ENCODE measurements at places on chromosomes 3 and 15.

- no peak for DNase-seq
Observed at GRCh38 chr15:98069256-98069655, 108.8 kb downstream of the ARRDC4 start.

- DNase-seq = no peak
Observed at GRCh38 chr3:68666429-68667136, 265.8 kb downstream of the TAFA4 start.

DNA sequence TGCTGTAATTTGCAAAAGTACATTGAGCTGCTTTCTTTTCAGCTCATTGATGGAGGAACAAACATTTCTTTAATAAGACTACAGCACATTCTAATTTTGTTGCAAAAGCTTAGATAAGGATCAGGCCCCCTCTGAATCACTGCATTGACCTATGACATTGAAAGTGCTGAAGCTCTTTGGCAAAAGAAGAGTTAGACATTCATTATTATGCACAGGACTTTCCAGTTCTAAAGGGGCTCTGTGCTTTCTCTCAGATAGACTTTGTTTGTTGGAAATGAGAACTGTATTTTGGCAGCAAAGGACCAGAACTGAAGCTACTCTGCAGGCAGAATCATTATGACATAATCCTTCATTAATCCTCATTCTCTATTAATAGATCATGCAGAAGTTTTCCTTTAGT is 252.9 kb upstream of the SOX2 start:
- DNase-seq = no peak

DNA sequence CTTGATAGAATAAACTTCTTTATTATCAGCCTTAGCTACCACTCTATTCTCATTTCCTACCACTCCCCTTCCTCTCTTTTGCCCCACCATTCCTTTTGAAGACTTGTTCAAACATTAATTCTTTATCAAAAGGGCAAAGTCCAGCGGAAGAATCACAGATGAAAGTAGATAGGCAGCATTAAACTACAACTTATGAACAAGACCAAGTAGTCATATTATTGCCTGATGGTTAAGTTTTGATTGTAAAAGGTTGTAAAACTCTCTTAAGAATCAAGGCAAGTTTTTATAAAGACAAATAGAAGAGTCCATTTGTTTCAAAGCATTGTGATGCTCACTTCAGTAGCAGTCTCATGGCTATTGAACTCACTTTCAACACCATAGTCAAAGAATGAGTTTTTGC is 22.4 kb upstream of the TGFBR2 start:
- DNase-seq = no peak

- DNase-seq = no peak
Observed at GRCh38 chr15:90425726-90426346, 37.8 kb downstream of the IQGAP1 start.

GRCh38 chr15:38168467-38169070 is 84.1 kb upstream of the SPRED1 start:
- no peak for DNase-seq

DNA sequence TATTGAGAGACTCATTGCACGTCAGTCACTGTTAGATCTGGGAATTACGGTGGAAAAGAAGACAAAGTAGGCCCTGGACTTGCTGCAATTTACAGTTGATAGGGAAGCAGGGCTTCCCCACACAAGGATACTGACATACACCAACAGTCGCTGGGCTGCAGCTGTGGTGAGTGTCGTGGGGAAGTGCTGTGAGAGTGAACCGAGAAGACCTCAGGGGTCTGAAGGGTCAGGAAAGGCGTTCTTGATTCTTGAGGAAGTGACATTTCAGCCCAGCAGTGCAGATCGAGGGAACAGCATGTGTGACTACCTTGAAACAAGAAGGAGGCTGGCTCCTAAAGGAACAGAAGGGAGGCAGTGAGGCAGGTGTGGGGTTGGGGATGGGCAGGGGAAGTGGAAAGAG is 22.5 kb downstream of the MYZAP start:
- DNase-seq = no peak

DNA sequence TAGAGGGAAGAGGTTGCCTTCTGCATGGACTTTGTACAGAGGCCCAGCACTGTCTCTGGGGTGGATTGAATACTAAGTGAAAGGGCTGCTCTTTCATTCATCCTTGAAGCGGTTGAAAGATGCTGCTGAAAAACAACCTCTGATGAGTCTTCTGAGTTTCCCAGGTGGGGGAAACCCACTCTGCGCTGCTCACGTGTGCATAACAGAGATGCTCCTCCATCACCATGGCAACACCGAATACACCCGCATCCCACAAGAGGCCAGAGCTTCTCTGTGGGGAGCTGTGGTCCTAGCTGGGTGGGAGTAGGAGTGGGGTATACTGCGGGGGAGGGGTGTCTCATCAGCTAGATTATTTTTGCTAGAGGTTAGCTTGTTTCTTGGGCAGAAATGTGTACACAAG is 6.1 kb upstream of the SYN2 start:
- no peak for DNase-seq

DNA sequence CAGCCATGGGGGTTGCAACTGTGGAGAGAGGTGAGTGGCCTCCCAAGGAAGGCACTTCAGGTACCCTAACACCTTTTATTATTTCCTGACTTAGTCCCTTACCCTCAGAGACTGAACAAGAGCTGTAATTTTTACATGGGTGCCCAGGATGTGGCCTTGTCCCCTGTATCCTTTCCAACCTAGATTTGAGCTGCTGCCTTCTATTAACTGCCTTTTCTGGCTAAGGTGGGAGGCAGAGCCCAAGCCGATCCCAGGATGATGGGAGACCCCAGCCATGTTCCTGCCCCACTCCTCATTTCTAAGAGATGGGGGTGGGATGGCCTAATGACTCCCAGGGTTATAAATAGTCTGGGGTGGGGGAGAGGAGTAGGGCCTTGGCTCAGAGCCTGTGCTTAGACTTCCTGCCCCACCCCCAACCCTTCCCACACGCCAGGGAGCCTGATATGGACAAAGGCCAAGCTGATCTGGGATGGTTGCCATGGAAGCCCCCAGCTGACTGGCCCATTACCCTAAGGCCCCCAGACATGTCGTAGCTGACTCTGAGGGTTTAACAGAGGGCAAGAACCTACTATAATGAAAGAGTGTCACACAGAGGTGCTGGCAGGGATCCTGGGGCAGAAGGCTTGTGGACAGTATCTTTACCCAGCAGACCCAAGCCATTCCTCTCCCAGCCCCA is 1.9 kb downstream of the KLHDC8B start:
- DNase-seq = peak; percentile 37

GRCh38 chr3:130929804-130930203 is 35.9 kb downstream of the ATP2C1 start:
- DNase-seq = no peak

- DNase-seq = no peak
Observed at GRCh38 chr3:17846466-17846865, 104.0 kb upstream of the TBC1D5 start.

DNA sequence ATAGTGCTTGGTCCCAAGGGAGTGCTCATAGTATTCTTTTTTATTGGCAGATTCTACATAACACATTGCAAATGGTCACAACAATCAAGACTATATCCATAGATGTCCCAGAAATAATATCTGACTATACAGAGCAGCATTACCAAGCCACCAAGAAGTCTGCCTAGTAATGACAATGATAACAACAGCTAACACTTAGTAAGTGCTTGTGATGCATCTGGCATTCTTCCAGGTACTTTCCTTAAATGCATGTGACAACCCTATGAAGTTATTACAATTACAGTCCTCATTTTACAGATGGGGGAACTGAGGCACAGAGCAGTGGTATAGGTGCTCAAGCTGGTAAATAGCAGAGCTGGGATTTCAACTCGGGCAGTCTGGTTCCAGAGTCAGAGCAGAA is 49.6 kb upstream of the ICE2 start:
- no peak for DNase-seq

GRCh38 chr3:187661267-187661666 is 8.9 kb downstream of the SST start:
- DNase-seq = no peak

- no peak for DNase-seq
Observed at GRCh38 chr3:100299016-100299415, 35.5 kb upstream of the NIT2 start.

DNA sequence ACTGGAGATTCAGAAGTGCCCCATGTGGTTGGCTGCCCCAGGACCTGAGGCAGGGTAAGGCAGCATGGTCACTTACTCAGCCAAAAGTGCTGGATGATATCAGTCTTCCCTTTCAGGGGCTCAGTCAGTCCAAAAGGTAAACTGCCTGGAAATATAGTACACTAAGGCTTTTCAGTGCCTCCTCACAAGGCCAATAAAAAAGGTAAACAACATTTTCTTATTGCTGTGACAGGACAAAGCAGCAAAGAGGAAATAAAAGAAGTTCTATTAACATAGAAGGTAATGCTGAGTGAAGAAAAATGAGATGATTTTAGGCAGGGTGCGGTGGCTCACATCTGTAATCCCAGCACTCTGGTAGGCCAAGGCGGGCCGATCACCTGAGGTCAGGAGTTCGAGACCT is 66.5 kb upstream of the CDAN1 start:
- no peak for DNase-seq

DNA sequence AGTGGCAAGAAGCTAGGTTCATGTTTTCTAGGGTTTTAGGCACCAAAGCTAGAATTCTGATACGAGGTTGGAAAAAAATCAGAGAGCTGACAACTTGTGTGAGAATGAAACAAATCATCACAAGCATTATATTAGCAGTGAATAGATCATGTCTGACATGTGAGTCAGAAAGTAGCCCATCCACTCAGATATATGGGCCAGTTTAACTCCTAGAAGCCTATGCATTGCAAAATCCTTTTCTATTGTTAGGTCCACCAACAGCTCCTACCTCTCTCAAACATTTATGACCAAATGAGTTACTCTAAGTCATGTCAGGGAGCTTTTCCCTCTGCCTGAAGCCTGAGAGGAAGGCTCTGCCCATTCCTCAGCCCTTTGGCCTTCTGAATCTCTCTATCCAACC is 44.0 kb downstream of the KBTBD12 start:
- no peak for DNase-seq

- no peak for DNase-seq
Observed at GRCh38 chr3:39262846-39263245, 17.0 kb downstream of the CX3CR1 start.

All from left colon (tissue), 2 donors.